NCI-H2171 (cell line): ENCODE measurements at places on chromosomes 6 and 20.

DNA sequence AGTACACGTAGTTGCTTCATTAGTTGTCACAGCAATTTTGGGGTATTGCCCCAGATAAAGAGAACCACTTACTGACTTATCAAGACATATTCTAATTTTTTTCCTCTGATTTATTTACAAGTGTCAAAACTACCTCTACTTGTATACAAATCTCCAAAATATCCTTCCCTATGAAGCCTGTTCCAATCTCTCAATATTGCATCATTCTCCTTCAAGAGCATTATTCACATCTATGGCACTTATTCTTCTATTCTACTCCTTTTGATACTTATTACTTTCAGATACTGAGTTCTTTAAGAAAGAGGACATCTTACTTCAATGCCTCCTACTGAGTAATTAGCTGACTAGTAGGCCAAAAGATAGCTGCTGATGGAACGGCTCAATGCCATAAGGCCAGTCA, 105.2 kb downstream of the SMLR1 start:
- no peak for DNase-seq

DNA sequence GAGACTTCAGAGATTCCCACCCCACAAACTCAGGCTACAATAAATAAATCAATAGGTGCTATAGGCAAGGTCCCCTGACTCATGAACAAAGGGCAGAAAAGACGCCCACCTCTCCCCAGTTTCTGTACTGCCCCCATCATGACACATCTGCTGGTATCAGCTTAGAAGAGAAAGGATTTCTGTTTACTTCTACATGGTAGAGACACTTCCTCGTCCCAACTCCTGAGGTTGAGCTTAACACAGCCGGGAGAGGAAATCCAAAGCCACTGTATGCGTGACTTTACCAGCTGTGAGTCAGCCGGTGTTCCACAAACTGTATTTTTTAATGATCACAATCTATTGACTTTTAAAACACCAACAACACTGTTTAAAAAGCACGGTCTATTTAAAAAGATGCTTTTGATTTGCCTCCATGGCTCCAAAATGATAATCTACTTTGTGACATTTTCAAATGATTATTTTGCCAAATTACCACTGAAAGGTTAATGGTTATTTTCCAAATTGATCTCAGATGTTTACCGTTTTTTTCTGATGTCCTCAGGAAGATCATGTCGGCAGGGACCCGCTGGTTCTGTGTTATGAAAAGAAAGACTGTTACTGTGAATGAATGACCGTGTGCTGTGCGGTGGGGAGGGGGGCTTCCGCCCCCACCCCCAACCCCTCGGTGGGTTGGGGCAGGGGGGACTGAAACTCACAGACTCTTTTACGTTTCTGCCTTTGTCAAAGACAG, 72.5 kb downstream of the ATP9A start:
- DNase-seq: no peak

- peak; percentile 10 for DNase-seq
These were observed 528.7 kb upstream of the RNF217 start for GRCh38 chr6:124433387-124434160.

- DNase-seq: no peak
These were observed 165.5 kb downstream of the MOXD1 start for GRCh38 chr6:132235596-132236280.

- no peak for DNase-seq
These were observed 77.4 kb upstream of the CD93 start for GRCh38 chr20:23163562-23163961.

GRCh38 chr6:5442319-5442718, 181.0 kb downstream of the FARS2 start:
- no peak for DNase-seq

DNA sequence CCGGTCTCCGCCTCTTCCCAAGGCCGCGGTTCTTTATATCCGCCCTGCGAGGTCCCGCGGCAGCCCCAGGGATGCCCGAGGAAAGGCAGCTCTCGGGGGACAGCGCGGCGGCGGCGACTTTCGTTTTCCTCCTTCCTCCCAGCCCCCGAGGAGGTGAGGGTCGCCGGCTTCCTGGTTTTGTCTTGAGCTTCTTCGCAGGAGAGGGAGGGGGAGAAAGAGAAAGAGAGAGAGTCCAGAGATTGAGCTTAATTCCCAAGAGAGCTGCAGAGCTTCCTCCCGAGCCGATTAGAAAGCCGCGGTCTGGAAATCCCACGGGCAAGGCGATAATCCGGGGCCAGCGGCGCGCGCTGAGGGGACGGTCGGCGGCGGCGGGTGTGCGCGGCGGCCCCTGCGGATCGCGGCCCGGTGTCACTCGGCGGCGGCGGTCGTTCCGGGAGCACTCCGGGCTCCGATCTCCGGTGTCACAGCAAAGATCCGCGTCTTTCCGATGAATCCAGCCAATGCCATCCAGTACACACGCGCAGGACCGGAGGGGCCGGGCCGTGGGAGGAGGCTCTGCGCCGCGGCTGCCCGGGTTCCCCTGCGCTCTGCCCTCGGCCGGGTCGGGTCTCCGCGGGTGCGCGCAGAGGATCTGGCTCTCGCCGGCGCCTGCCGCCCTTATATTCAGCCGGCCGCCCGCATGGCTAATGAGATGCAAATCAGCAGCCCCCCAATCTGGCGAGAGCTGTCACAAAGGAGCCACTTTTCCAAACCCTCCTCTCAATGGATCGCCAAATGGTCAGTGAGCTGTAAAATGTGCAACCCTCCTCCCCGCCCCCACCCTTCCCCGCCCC, at the start of gene DLL1:
Gene DLL1, minus strand, starts transcription at position 783 of the 833 bp plus-strand sequence. CDS start 939 bp downstream, outside the sequence.
- peak; percentile 41 for DNase-seq

DNA sequence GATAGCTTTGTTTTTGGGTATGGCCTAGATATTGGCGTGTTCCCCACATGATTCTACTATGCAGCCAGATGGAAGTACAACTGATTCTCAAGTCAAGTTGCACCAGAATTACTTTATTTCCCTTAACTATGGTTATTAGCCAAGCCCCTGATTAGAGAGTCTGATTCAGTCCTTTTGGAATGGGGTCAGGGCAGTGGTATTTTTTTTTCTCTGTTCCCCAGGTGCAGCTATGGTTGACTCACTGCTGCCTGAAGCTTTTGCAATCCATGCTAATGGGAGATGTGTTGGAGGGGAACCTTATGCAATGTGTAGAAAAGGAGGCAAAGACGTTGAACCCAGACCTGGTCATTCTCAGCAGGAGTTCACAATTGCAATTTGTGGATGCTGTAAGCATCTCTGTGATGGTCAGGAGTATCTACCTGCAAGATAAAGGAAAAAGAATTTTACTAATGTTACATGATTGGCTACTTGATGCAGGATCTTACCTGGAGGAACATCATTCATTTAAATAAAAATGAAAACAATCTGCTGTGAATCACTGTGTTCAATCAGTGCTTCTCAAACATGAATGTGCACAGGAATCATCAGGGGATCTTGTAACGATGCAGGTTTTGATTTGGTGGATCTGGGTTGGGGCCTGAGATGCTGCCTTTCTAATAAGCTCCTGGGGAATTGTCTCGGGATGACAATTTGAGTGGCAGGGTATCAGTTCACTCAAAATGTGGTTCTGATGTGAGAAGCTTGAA, 49.4 kb downstream of the PFDN4 start:
- DNase-seq: no peak

DNA sequence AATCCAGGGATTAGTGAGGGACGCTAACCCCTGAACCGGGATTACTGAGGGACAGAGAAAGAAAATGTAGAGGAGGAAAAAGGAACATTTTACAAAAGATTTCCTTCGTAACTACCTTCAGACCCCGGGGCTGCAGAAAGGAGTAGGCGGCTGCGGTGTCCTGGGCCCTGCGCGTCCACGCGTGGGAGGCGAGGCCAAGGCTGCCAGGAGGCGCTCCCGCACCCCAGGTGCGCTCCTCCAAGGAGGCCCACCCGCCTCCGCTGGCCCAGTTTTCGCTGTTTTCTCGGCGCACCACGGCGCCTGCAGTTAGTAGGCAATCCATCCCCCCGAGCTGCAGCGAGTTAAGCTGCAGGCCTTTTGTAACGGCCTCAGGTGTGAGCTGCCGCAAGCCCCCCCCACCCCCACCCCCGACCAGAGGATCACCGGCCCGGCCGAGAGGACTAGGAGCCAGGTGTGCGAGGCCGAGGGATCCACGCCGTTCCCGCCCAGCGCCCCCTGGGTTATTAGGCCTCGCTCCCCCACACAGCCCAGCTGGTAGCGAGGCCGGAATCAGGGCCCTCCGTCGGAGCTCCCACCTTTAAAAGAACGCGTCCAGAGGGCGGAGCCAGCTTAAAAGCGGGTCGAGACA, 380.3 kb upstream of the ARID1B start:
- no peak for DNase-seq

- DNase-seq: no peak
These were observed 75.1 kb downstream of the ARID1B start for GRCh38 chr6:156852147-156852857.

- DNase-seq: no peak
These were observed 59.5 kb upstream of the ARMH2 start for GRCh38 chr6:24858177-24858653.

- no peak for DNase-seq
These were observed 116.7 kb upstream of the SLC24A3 start for GRCh38 chr20:19095762-19096161.

GRCh38 chr6:82416346-82416745, 52.7 kb downstream of the TPBG start:
- DNase-seq: no peak
